NCI-H1048 (cell line): ENCODE measurements at places on chromosomes 1 and 21.

- no peak for DNase-seq
Measured at GRCh38 chr1:30330644-30331043, 392.7 kb downstream of the MATN1 start.

DNA sequence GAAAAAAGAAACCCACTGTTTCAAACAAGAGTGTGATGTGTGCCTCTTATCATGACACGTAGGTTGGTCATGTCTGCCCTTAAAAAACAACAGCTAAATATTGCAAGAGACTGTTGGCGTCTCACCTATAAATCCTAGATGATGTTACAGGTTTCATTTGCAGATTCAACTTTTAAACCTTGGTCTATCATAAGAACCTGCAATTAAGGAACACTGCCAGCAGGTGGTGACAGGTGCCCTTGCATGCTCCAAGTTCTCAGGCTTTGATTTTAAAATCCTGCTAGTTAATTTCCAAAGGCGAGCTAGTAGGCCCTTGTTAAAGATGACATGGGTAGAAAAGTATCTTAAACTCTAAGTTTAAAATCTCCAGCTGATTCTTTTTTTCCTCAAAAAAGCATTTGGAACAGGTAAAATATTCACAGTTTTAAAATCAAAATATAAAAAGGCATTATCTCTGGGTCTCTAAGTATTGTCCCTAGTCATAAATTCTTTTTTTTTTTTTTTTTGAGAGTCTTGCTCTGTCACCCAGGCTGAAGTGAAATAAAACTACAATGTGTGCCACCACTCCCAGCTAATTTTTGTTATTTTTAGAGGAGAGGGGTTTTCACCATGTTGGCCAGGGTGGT is 39.1 kb downstream of the CLSTN1 start:
- DNase-seq, result no peak

DNA sequence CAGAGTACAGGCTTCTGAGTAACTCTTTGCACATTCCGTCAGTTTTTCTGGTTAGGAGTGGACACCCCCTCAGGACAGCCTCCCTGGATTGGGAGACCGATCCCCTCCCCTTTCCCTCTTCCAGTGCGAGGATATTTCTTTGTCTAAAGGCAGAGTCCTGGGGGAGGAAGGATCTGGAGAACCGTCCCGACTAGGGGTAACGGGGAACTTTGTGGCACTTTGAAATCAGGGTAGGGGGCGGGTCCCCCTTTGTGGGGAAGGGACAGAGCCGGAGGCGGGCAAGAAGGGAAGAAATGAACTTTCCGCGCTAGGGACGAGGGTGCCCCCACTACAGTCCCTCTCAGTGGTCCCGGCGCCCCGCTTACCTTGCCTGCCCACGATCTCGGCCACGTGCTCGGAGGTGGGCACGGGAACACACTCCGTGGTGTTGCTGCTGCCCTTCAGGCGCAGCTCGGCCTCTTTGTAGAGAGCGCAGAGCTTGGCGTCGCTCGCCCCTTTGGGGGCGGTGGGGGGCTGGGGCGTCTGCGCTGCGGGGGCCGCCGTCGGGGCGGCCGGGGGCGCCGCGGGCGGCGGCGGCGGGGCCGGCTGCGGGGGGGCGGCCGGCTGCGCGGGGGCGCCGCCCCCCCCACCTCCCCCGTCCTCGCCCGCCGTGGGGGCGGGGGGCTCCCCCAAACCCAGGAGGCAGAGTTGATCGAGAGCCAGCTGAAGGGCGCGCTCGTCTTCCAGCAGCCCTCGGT is 917 bp downstream of the MEX3A start:
- no peak for DNase-seq

- peak; percentile 44 for DNase-seq
Measured at GRCh38 chr1:226064816-226065248, 2.3 kb downstream of the H3-3A start.

GRCh38 chr1:10947691-10948462 is 64.6 kb upstream of the TARDBP start:
- DNase-seq, result no peak

GRCh38 chr1:232635778-232636356 is 5.9 kb upstream of the SIPA1L2 start:
- DNase-seq, result peak; percentile 68

- no peak for DNase-seq
Measured at GRCh38 chr1:209787551-209787950, 3.2 kb upstream of the C1orf74 start.

- no peak for DNase-seq
Measured at GRCh38 chr1:29708796-29709703, 472.7 kb downstream of the PTPRU start.

DNA sequence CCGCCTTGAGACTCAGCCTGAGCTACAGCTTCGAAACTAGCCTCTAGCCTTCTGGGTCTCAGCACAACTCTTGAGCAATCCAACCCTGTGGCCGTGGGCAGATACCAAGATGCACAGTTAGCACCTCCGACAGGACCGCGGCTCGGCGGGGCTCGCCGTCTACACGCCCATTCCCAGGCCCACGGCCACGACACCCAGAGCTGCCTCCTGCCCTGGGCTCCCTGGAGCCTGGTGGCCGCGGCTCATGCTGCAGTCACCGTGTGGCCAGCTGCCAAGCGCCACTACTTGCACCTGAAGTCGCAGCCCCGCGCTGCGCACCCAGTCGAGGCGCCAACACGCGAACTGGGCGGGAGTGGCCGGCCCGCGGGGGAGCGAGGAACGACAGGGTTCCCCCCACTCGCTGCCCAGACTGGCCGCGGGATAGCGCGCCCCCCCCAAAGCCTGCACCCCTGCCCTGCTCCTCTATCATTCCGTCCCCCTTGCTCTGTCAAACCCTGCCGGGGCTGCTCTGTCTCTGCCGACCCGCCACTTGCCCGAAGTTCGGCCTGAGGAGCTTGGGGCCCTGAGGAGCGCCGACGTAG is 729 bp upstream of the CDCA8 start:
- DNase-seq, result no peak

DNA sequence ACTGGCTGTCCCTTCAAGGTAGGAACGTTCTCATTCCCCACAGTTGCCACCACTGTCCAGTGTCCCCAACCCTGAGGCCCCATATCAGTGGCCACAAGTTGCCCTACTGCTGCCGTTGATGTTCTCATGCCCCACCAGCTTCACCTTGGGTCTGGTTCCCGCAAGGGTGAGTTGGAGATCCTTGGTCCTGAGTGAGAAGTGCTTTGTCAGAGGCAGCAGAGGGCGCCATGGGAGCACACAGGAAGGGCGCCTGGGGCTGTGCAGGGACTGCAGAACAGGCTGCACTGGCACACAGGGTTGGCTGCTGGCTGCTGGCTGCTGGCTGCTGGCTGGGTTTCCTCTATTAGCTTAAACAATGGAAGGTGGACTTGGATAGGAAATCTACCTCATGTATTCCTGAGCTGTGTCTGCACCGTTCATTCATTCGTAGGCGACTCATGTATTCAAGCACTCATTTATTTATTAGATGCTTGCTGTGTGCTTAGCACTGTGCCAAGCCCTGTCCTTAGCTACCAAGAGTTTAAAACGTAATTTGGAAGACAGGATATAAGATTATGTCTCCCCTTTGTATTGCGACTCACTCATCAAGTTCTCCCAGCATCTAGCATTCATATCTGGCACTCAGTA is 2.1 kb upstream of the S100A9 start:
- DNase-seq, result peak; percentile 9

DNA sequence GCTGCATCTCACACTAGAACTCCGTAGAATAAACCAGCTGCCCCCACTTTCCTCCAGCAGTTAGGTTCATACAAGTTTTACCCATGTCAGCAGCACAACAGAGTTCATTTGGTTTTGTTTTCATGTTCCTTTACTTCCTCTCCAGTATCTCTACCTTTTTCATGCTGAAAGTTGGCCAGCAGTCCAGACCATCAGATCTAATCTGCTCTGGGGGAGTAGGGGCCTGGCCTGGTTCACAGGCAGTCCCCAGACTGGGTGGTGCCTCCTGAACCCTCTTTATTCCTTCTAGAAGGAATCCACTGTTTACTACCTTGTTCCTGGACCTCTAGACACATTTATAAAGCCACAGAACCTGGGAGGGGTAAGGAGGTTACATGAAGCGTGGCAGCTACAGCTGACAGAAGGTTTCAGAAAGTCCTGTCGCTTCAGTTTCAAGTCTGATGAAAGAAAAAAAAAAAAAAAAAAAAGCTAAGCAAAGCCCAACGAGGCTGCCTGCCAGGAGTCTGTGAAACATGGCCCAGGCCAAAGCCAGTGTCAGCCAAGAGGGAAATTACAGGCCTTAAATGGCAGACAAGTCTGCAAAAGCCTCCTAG is 184.6 kb upstream of the JUN start:
- DNase-seq, result no peak

- no peak for DNase-seq
Measured at GRCh38 chr21:27759091-27759659, 792.3 kb upstream of the ADAMTS5 start.

DNA sequence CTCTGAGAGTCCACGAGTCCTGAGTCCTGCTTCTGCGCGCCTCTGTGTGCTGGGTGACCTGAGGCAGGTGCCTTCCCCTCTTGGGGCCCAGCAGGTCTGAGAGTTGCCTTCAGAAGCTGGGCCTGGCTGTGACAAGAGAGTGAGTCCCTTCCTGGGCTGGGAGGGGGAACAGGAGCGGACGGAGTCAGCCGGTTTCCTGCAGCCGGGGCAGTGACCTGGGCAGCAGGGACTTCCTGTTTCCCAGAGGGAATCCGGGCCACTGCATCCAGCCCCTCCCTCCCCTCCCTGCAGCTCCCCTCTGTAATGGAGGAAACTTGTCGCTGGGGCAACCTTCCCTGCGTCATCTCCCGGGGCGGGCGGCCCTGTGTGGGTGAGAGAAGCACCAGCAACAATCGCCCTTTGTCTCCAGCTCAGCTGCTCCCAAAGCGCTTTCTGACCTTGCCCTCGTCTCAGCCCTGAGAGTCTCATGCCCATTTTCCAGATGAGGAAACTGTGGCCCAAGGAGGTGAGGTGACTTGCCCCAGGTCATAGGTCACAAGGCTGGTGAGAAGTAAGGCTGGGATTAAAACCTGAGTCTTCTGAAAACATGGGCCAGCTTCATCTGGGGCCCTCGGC is 61.1 kb downstream of the SDC3 start:
- no peak for DNase-seq

GRCh38 chr1:151143986-151144385 is 2.4 kb downstream of the SEMA6C start:
- DNase-seq, result no peak

DNA sequence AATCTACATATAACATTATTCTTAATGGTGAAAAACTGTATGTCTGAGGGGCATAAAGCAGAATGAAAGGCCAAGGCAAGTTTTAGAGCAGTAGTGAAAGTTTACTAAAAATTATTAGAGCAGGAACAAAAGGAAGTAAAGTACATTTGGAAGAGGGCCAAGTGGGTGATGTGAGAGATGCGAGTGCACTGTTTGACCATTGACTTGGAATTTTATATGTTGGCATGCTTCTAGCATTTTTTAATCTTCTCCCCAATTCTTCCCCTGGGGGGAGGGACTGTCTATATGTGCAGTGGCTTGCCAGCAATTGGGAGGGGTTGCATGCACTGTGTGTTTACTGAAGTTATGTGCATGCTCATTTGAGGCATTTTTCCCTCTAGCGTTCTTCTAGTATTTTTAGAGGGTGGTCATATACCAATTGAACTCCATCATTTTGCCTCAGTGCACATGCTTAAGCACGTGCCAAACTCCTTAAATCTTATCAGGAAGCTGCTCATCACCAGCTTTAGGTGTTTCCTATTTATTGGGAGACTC is 36.1 kb upstream of the SLC5A9 start:
- no peak for DNase-seq

DNA sequence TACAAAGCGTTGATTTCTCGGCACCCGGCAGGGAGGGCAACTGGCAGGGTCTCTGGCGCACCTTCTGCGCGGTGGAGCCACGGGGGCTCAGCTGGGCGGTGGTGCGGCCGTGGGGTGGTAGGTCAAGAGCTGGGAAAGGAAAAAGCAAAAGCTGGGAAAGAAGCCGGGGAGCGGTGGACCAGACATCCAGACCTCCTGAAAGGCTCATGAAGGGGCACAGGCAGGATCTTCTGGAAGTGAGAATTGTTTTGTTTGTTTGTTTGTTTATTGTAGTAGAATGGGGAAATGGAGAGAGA is 7.2 kb upstream of the RNU1-1 start:
- no peak for DNase-seq

- no peak for DNase-seq
Measured at GRCh38 chr1:231315887-231316286, 21.8 kb downstream of the EXOC8 start.
